ENCODE measurements at places on chromosomes 16 and 17.

- no peak for DNase-seq
Measured at GRCh38 chr16:74296104-74296431, 546 bp upstream of the PSMD7 start.

GRCh38 chr17:75406222-75406615, 741 bp upstream of the GRB2 start:
- DNase-seq = no peak

- DNase-seq = no peak
Measured at GRCh38 chr16:86388976-86389375, 121.4 kb upstream of the FOXF1 start.

- no peak for DNase-seq
Measured at GRCh38 chr16:57959804-57960203, 11.1 kb downstream of the CNGB1 start.

GRCh38 chr17:20988896-20989295, 53.9 kb downstream of the USP22 start:
- DNase-seq = no peak

DNA sequence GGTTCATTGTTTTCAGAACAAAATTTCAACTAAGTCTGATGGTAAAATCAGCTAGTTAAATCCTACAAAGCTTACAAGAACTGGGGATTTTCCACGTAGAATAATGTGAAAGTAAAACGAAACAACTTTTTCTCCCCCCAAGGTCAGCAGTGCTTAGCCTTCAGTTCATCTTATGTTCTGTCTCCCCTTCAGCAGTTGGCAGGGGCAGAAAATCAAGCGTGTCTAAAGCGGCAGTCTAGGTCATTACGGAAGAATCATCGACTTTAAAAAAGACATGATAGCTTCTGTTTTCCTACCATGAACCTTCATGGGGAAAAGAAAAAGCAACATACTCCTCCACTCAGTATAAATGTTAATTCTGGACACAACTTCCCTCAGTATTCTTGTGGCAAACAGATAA, 50.7 kb downstream of the GNA13 start:
- DNase-seq = no peak

DNA sequence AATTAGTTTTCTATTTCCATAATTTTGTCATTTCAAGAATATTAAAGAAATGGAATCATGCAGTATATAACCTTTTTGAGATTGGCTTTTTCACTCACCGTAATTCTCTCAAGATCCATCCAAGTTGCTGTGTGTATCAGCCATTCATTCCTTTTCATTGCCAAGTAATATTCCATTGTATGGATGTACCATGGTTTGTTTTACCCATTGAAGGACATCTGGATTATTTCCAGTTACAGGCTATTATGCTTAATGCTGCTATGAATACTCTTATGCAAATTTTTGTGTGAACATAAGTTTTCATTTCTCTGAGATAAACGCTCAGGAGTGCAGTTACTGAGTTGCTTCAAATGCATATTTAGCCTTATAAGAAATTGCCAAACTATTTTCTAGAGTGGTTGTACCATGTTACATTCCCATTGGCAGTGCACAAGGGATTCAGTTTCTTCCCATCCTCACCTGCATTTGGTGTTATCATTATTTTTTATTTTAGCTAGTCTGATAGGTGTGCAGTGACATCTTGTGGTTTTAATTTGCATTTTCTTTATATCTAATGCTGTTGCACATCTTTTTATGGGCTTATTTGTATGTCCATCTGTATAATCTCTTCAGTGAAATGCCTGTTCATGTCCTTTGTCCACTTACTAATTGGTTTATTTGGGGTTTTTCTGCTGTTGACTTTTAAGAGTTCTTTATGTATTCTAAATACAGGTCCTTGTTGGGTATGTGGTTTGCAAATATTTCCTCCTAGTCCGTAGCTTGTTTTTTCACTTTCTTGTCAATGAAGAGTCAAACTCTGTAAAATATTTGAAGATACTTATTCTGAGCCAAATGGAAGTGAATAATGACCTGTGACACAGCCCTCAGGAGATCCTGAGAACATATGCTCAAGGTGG, 32.7 kb downstream of the BMERB1 start:
- no peak for DNase-seq

DNA sequence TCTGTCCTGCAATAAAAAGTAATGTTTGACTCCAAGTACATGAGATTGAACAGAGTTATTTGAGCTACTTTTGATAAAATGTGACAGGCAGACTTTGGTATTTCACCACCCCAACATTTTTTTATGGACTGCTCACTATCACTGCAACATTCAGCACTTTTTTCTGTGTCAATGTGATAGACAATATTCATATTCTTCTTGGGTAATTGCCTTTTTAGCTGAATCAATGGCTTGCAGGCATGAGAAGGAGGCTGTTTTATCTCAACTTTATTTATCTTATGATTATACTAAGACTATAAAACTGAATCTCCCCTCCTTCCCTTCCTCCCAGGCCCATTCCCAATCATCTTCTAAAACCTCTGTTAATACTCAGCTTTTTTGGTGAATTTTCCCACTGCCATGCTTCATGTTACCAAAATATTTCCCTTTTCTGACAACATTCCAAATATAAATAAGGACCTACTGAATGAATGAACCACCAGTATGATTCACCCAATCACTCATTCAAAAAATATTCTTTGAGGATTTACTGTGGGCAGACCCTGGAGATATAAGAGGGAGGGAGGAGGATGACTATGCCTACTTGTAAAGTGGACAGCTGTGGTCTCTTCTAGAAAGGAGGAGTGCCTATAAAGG, 67.6 kb downstream of the CDH13 start:
- no peak for DNase-seq

- DNase-seq = no peak
Measured at GRCh38 chr16:87003414-87003755, 313.8 kb downstream of the C16orf95 start.

- no peak for DNase-seq
Measured at GRCh38 chr16:88381820-88382451, 823 bp upstream of the ZNF469 start.

- no peak for DNase-seq
Measured at GRCh38 chr17:1753767-1754429, 8.0 kb upstream of the SERPINF1 start.

GRCh38 chr17:1275962-1276736, 3.3 kb upstream of the TRARG1 start:
- DNase-seq = no peak

- no peak for DNase-seq
Measured at GRCh38 chr16:55976815-55977214, 101.6 kb upstream of the CES5A start.

- DNase-seq = peak; percentile 68
Measured at GRCh38 chr17:14297161-14297851, 3.6 kb upstream of the HS3ST3B1 start.

DNA sequence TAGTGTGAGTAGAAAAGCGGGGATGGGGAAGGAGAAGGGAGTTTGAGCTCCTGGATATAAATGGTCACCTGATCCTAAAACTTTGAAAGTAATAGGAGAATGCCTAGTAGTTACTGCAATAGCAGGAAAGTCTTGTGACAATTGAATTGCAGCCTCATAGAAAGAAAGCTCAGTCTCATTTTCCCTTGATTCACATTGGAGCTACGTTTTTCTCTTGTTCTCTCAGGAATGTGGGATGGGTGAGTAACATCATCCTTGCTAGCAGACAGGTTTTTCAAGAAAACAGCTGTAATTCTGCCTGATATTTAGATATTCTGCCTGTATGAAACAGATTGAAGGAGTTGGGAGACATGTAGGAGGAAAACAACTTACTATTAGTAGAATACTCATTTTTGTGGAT, 25.3 kb downstream of the SF3B3 start:
- no peak for DNase-seq

- no peak for DNase-seq
Measured at GRCh38 chr16:86375364-86375763, 135.0 kb upstream of the FOXF1 start.

- peak; percentile 86 for DNase-seq
Measured at GRCh38 chr17:81966343-81967243, 5.6 kb upstream of the NOTUM start.

DNA sequence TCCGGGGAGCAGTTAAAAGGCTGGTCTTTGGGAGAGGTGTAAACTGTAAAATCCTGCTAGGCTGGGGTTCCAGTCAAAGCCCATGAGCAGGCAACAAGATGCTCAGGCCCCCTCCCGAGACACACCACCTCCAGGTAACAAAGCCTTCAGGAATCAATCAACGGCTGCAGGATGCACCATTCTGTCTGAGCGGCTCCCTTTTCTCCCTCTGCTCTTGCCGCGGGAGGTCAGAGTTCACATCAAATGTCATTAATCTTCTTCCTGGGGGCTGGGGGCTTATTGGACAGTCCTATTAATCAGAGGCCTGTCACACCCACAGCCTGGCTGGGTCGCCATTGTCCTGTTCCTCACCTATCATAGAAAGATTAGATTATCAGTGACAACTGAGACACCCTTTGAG, 11.9 kb upstream of the CCDC182 start:
- no peak for DNase-seq

- DNase-seq = no peak
Measured at GRCh38 chr16:62135911-62136310, 99.7 kb upstream of the CDH8 start.

- DNase-seq = no peak
Measured at GRCh38 chr17:40460968-40461731, 17.9 kb downstream of the IGFBP4 start.

GRCh38 chr16:88792668-88793250, 7.7 kb upstream of the PIEZO1 start:
- no peak for DNase-seq

- DNase-seq = peak; percentile 68
Measured at GRCh38 chr17:7478276-7479212, 887 bp downstream of the ZBTB4 start.

- DNase-seq = peak; percentile 27
Measured at GRCh38 chr17:83124871-83125514, 45.6 kb downstream of the METRNL start.

DNA sequence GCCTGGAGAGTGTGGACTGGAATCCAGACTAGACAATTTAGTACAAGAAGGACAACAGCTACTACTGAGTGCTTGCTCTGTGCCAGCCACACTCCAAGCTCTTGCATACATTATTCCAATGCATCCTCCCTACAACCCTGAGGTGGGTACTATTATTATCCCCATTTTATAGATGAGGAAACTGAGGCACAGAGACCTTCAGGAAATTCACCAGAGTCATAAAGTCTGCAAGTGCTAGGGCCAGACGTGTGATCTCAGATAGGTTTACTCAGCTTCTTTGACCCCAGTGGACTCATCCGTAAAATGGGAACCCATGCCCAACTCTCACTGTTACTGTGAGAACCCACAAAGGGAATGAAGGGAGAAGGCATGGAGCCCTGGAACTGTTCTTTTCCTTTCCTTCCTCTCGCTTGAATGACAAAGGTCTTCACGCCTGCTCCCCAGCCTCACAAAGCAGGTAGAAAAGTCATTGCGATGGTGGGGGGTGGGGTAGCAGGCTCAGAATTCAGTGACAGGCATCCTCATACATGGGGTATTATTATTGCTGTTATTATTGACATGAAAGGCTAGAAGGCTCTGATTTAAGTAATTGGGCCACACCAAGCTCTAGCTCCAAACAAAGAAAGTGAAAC, 160.0 kb downstream of the ZNF423 start:
- DNase-seq = no peak

- DNase-seq = no peak
Measured at GRCh38 chr16:84150926-84151325, 5.8 kb downstream of the DNAAF1 start.

DNA sequence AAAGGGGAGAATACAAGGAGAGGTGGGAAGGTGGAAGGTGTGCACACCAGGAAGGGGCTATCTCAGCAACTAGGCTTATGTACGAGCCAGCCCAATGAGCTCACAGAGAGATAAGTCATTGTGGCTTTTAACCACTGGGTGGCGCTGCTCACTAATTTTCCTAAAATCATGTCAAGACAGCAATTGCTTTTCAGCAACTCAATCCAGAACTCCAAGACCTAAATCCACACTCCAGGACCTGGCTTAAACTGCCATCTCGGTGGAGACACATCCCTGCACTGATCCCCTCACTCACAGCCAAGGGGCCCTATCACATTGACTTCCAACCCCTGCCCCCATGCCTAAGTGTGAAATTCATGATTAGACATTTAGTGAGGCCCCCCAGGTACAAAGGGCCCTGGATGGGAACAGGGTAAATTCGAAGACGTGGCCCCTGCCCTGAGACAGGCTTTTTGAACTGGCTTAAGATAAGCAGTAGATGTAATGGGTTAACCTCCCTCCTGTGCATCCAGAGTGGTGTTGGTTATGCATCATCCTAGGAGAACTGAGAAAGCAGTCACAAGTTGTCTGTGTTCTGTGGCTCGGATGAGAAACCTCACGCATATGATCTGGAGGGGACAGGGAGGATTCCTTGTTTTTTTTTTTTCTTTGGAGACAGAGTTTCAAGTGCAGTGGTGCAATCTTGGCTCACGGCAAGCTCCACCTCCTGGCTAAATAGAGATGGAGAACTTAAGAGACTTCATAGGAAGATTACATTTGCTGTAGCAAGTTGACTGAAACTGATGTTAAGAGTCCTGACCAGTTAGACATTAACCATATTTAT, 11.5 kb downstream of the CCL16 start:
- DNase-seq = peak; percentile 68

GRCh38 chr16:66278111-66278531, 88.4 kb upstream of the CDH5 start:
- DNase-seq = no peak

GRCh38 chr17:47200325-47200664, 8.9 kb upstream of the MYL4 start:
- no peak for DNase-seq

DNA sequence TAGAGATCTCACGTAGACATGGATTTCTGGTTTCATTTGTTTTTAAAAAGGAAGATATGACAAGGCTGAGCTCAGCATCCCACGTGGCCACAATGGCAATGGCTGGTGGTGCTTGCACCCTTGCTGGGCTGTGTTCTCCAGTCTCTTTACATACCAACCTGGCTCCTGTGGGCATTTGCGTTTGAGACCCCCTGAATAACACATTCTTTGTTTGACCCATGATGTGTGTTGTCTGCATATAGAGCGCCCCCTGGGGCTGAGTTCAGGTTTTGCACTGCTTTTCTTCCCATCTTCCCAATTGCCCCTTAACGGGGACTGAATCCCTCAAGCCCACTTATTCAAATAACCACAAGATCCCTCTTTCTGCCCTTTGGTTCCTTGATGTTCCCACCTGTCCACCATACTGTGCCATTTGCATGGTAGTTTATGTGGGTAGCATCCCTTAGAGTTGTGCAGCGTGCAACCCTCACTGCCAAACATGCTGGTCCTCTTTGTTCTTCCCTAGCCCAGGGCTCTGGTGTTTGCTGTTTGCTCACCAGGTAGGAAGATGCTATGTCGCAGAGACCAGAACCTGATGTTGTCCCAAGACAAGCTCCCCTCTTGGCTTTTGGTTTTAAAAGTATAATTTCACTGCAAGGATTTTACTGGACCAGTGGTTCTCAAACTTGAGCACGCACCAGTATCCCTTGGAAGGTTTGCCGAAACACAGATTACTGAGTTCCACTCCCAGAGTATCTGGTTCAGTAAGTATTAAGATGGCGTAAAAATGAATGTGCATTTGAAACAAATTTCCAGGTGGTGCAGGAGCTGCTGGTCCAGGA, 38.5 kb upstream of the NKD1 start:
- no peak for DNase-seq

GRCh38 chr16:6232056-6232455, 1100.6 kb upstream of the RBFOX1 start:
- no peak for DNase-seq

Measured in left hindlimb (tissue), 1 donor.